Activated T-helper 9 cell treated with anti-CD3 and anti-CD28 coated beads, Interleukin-2, amount 50 U/mL, for 16 hours (primary cell): ENCODE measurements at places on chromosomes 5 and 9.

- DNase-seq, result no peak
These were observed 465.0 kb downstream of the MTRR start for GRCh38 chr5:8333977-8334376.

DNA sequence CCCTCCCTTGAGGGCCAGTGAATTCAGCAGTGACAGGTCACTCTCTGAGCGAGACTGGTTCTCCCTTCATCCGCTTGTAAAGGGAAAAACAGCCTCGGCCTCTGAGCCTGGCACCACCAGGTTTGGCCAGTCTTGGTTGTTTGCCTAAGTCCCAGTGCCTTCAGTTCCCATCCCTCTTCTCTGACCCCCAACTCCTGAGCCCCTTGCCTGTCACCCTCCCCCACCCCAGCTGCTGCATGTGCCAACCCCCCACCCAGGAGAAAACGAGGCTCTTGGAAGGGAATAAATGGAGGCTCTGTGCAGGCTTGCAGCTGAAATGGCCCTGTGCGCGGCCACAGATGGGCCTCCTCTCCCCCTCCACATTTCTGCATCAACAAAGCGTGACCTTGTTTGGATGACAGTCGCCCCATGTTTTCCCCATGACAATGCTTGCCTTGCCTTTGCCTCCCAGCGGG lies 3.1 kb downstream of the URM1 start:
- no peak for DNase-seq

DNA sequence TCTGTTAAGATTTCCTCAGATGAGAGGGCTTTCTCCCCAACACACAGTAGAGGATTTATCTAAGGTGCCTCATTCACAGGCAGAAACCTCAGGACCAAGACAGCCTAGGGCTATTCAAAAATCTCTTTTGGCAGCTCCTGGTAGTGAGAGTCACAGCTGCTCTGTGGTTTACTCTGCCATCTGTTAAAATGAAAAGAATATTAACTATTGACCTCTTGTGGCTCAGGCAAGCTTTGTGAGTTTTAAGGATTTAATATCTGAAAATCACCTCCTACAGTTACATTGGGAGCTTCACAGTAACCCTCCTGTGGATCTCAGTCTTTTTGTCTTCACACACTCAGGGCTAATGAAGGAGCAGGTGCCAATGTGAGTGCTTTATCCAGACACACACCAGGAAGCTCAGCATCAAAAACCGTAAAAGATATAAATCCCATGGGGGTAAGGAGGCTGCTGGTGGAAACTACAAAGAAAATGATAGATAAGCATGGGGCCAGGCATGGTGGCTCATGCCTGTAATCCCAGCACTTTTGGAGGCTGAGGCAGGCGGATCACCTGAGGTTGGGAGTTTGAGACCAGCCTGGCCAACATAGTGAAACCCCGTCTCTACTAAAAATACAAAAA lies 29.7 kb downstream of the PPP1R2B start:
- DNase-seq, result no peak

DNA sequence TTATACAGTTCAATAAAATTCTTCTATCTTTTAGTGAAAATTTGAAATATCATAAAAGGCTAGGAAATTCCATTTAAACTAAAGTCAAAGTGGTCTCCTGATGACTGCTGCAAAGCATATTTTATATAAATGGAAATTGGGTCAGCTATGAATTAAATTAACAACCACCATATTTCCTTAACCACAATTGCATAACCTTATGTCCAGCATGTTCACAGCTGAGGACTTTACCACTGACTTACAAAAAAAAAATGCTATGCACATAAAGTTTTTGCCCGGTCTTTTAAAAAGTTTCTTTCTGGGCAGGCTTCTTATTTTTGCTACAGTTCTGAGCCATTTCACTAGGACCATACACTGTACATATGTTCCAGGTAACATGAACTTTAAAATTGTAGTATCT lies 208.6 kb upstream of the RGMB start:
- DNase-seq, result no peak

GRCh38 chr5:170584450-170585058 lies 80.7 kb downstream of the KCNIP1 start:
- no peak for DNase-seq
